ENCODE measurements at places on chromosomes 6 and 20.

- no peaks in the 10 kb centered on the region for H3K4me1 ChIP-seq
- no peak overlapping the region for H3K27ac ChIP-seq
- H3K4me3 ChIP-seq = no peak overlapping the region
- H3K36me3 ChIP-seq = no peaks in the 10 kb centered on the region
Observed at GRCh38 chr6:89989742-89990141, 95.5 kb downstream of the GJA10 start.

GRCh38 chr20:9200620-9201019 is 131.7 kb downstream of the PLCB4 start:
- no peak for DNase-seq
- H3K4me3 ChIP-seq = no peak overlapping the region
- no peaks in the 10 kb centered on the region for H3K4me1 ChIP-seq

- H3K27me3 ChIP-seq = no peaks in the 10 kb centered on the region
- no peaks in the 10 kb centered on the region for H3K36me3 ChIP-seq
- H3K4me1 ChIP-seq = no peaks in the 10 kb centered on the region
- DNase-seq = no peak
- no peak overlapping the region for H3K4me3 ChIP-seq
Observed at GRCh38 chr6:135458051-135458450, 39.5 kb downstream of the AHI1 start.

GRCh38 chr6:13261464-13261994 is 66.8 kb downstream of the TBC1D7 start:
- no peak overlapping the region for H3K27ac ChIP-seq
- no peaks in the 10 kb centered on the region for H3K36me3 ChIP-seq
- H3K27me3 ChIP-seq = no peaks in the 10 kb centered on the region
- DNase-seq = no peak

- H3K27ac ChIP-seq = no peak overlapping the region
- H3K4me1 ChIP-seq = no peaks in the 10 kb centered on the region
- no peak overlapping the region for H3K4me3 ChIP-seq
- H3K36me3 ChIP-seq = no peaks in the 10 kb centered on the region
- H3K27me3 ChIP-seq = no peaks in the 10 kb centered on the region
Observed at GRCh38 chr6:40577672-40578071, 9.5 kb downstream of the LRFN2 start.

DNA sequence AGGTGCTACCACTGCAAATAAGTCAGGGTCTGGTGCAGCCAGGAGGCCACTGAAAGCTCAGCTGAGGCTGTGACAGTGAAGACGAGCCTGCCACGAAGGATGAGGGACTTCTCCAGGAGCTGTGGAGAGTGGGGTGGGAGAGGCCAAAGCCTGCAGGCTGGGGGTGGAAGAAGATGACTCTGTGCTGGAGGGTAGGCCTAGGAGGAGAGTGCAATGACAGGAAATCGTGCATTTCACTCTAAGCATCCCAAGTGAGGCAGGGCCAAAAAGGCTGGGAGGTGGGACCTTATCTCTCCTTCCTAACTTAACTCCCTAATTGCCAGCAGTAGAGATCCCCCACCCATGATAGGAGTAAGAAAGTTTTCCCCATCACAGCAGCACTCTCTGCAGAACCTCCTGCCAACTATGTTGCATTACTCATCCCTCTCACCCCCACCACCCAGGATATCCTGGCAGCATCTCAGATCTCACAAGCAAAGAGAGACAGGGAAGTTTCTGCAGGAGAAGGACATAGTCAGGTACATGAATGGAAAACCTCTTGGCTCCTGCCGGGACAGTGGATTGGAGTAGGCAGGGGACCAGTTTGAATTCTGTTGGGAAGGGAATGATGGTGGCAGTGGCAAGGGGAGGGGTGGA is 466.2 kb downstream of the CDH26 start:
- H3K36me3 ChIP-seq = no peaks in the 10 kb centered on the region
- no peaks in the 10 kb centered on the region for H3K27me3 ChIP-seq
- no peak overlapping the region for H3K27ac ChIP-seq

GRCh38 chr6:89464295-89464694 is 31.3 kb downstream of the ANKRD6 start:
- no peaks in the 10 kb centered on the region for H3K27me3 ChIP-seq
- H3K4me1 ChIP-seq = peaks cover 14% of the 10 kb centered on the region
- no peak overlapping the region for H3K27ac ChIP-seq
- H3K36me3 ChIP-seq = no peaks in the 10 kb centered on the region

- H3K4me1 ChIP-seq = no peaks in the 10 kb centered on the region
- DNase-seq = no peak
- no peaks in the 10 kb centered on the region for H3K36me3 ChIP-seq
- no peak overlapping the region for H3K27ac ChIP-seq
Observed at GRCh38 chr6:11852061-11852651, 73.6 kb upstream of the ADTRP start.

- H3K27me3 ChIP-seq = no peaks in the 10 kb centered on the region
- H3K36me3 ChIP-seq = no peaks in the 10 kb centered on the region
- H3K27ac ChIP-seq = no peak overlapping the region
Observed at GRCh38 chr6:122048570-122048969, 350.9 kb upstream of the HSF2 start.

GRCh38 chr6:157531169-157531985 is 150.4 kb downstream of the ZDHHC14 start:
- no peaks in the 10 kb centered on the region for H3K36me3 ChIP-seq
- H3K27me3 ChIP-seq = no peaks in the 10 kb centered on the region
- H3K27ac ChIP-seq = peak overlapping the region; percentile 4
- H3K4me3 ChIP-seq = no peak overlapping the region

DNA sequence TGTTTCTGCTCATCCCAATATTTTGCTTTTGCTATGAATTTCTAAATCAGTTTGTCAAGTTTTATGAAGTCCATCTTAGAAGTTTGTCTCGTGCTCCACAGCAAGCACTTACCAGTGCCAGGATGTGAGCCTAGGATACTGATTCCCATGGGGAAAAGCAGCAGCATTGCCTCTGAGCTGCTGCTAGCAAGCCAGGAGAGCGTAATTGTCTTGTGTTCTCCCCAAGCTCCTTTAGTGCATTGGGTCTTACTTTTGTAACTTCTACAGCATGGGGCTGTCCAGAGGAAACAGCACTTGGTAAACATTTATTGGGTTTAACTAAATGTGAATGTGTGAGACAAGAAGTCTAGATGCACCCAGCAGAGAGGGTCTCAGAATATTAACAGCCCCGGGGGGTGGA is 76.1 kb downstream of the RNF182 start:
- no peaks in the 10 kb centered on the region for H3K36me3 ChIP-seq
- H3K4me1 ChIP-seq = no peaks in the 10 kb centered on the region
- H3K4me3 ChIP-seq = no peak overlapping the region
- no peaks in the 10 kb centered on the region for H3K27me3 ChIP-seq
- DNase-seq = no peak
- no peak overlapping the region for H3K27ac ChIP-seq
